ENCODE measurements at places on chromosomes 4 and X.
A peak's percentile ranks its signal among the peaks of the same experiment; 100 is the strongest.

GRCh38 chr4:158669310-158669709, 2.4 kb downstream of the C4orf46 start:
- no peak for DNase-seq

DNA sequence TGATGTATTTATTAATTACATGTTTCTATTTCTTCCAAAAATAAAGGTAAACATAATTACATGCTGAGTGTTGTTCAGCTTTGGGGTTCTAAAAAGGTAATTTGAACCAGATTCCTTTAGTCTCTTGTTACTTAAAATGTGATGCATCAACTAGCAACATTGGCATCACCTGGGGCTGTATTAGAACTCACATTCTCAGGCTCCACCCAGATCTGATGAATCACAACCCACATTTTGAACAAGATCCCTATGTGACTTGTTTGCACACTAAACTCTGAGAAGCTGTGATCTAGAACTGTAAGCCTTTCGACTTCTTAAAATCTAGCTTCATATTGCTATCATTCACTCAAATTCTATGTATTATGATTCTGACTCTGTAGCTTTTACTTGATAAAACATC, 23.0 kb upstream of the HS3ST1 start:
- no peak for DNase-seq

DNA sequence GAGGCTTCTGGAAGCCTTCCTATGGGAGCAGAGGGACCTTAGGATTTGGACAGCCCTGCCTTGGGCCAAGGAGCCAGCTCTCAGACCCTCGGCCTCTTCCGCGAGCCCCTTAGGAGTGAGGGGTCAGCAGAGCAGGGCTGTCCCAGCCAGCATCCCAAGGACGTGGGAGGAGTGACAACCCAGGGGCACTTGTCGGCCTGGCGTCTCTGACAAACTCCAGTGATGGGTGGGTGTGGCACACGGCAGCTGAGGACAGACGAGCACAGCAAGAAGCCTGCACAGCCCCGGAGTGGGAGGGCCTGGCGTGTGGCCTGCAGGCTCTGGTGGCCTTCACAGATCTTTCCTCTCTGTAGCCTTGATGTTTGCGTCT, 11.6 kb upstream of the TNIP2 start:
- DNase-seq: no peak

GRCh38 chr4:37388681-37389365, 144.3 kb downstream of the NWD2 start:
- no peak for DNase-seq

GRCh38 chr4:5774416-5775036, 63.5 kb downstream of the EVC start:
- DNase-seq: no peak

- DNase-seq: peak; percentile 67
Measured at GRCh38 chr4:77193511-77194102, 36.6 kb downstream of the CCNG2 start.

DNA sequence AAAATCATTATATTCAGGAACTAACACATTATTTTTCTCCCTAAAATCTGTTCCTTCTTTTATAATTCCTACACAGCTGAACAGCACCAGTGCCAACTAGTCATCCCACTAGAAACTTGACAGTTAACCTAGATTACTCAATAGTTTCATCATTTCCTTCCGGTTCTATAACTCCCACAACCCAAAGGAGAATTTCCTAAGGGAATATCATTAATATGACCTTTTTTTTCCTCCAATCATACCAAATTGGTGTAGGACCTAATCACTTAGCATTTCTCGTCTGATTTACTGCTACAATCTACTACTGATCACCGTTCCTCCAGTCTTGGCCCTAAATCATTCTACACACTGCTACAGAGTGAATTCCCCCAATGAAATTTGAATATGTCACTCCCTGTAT, 45.9 kb downstream of the WDFY3 start:
- DNase-seq: no peak

DNA sequence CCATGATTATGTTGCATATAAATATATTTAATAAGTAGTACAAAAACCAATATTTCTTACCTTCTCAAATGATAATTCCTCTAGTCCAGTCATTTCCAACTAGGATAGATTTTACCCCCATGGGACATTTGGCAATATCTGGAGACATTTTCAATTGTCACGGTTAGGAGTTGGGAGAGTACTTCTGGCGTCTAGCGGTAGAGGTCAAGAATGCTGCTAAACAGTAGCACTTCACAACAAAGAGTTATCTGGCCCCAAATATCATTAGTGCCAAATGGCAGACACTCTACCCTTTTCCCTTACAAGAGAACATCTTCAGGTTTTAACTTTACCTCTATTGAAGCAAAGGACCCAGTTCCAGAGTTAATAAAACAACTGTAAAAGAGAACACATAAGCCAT, 168.1 kb downstream of the FAT4 start:
- DNase-seq: no peak

GRCh38 chrX:331825-332495, 13.4 kb upstream of the GTPBP6 start:
- no peak for DNase-seq

- DNase-seq: no peak
Measured at GRCh38 chr4:81482326-81482725, 10.6 kb upstream of the RASGEF1B start.

- DNase-seq: no peak
Measured at GRCh38 chr4:26525771-26526150, 35.5 kb upstream of the CCKAR start.

GRCh38 chr4:80005863-80006262, 67.2 kb downstream of the ANTXR2 start:
- DNase-seq: no peak

DNA sequence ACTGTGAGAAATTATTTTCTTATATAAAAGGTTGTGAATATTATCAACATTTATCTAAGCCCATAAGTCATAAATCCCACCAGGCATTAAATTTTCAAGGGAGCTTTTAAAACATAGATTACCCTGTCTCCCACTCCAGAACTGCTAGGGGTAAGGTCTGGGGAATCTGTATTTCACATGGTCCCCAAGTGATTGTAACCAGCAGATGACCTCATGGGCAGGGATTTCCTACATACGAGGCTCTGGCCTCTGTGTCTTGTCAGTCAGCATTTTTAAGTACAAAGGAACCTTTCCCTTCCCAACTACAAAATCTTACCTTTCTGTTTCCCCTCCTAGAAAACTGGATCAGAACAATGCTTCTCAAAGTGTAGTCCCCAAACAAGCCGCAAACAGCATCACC, 188.6 kb downstream of the TSPAN5 start:
- no peak for DNase-seq

DNA sequence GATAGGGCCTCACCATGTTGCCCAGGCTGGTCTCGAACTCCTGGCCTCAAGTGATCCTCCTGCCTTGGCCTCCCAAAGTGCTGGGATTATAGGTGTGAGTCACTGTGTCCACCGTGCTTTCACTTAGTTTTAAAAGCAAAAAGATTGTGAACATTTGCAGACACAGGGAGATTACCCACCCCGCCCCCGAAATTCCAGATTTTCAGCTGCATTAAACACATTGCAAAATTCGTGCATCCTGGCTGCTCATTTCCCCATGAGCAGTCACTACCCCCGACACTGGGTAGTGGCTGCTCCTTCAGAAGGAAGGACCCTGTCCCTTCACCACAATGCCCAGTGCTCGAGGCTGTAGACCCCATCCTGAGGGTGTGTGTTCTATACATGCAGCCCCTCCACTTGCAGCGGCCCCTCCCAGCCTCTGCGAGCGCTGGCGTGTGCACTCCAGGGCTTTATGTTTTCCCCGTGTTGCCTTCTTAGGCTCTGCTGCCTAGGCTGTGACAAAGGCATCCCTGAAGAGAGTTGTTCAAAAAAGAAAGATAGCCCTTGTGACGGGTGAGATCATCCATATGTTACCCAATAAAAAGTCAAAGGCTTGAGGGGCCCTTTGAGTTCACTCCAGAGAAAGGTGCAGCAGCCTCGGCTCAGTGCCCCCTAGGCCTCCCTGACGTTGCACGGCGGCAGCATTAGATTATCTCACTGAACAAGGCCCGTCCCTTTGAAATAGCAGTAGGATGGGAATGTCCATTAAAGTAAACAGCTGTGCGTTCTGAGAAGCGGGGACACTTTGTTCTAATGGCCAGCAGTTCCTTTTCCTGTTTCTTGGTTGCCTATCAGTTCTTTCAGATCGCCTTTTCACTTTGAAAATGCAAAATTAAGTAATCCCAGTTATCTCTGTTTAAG, 71.6 kb downstream of the SHROOM2 start:
- DNase-seq: no peak

GRCh38 chr4:40682290-40683101, 52.8 kb upstream of the RBM47 start:
- DNase-seq: no peak

- no peak for DNase-seq
Measured at GRCh38 chrX:109350551-109350950, 131.3 kb downstream of the GUCY2F start.

DNA sequence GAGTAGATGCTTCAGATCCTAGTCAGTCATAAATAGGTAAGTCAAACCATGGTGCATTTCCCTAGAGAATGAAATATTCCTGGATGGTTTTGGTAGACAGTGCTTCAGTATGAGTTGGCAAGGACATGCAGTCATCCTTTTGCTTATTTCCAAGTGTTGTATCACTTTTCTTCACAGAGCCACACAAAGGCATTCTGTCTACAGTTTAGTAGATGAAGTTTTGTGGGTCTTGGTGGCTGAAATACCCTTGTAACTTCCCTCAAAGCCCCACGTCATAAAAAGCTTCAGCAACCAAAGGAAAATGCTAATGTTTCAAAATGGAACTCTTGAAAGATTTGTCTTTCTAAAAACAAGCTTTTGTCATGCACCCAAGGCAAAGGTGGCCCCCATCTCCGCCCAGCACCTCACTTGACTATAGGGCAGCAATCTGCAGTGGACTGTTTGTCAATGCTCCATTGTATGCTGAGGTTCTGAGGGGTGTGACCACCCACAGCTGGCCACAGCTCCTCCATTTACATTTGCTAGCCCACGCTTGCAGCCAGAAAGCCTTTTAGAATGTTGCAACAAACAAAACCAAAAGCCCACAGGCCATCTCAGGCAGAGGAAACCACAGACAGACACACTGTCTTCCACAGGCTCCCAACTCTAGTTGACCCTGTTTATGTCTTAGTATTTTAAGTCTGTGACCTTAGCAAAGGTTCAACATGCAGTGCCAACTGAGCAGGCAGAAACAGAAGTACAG, 87.1 kb upstream of the FAM9C start:
- no peak for DNase-seq

DNA sequence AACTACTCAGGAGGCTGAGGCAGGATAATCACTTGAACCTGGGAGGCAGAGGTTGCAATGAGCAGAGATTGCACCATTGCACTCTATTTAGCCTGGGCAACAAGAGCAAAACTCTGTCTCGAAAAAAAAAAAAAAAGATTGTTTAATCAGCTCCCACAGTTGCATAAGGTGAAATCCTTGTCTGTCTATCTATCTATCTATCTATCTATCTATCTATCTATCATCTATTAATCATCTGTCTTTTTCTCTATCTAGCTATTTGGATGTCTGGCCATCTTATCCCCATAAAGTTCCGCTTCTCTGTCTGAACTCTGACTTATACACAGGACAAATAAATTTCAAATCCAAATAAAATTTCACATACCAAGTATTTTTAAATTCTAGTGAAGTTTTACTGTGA, 223.2 kb upstream of the PGRMC2 start:
- no peak for DNase-seq

DNA sequence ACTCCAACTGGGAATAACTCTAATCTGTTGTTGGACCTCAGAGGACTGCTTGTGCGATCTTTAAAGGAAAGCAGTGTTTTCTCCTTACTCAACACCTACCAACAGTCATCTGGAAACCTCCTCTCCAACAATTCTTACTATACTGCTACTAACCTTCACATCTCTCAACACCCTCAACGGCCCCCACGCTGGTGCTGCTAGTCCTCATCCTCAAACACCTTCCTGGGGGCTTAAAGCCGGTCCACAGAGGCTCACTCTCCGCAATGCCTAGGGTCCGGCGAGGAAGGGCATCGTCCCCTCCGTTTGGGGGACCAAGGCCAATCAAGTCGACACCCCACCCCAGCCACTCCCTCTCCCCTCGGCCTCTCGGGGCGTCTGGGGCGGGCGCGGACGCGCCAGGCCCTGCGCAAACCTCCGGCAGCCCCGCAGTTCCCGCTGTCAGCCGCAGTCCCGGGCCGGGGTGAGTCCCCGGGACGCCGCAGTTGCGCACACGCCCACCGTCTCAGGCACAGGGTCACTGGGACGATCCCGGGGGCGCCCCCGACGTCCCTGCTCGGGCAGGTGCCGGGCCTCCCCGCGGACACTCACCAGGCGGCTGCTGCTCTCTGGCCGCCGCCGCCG, 418 bp downstream of the TAB3 start:
- no peak for DNase-seq

- no peak for DNase-seq
Measured at GRCh38 chrX:56994375-56995270, 718 bp downstream of the SPIN3 start.

- no peak for DNase-seq
Measured at GRCh38 chr4:25513814-25514213, 136.8 kb downstream of the ANAPC4 start.

DNA sequence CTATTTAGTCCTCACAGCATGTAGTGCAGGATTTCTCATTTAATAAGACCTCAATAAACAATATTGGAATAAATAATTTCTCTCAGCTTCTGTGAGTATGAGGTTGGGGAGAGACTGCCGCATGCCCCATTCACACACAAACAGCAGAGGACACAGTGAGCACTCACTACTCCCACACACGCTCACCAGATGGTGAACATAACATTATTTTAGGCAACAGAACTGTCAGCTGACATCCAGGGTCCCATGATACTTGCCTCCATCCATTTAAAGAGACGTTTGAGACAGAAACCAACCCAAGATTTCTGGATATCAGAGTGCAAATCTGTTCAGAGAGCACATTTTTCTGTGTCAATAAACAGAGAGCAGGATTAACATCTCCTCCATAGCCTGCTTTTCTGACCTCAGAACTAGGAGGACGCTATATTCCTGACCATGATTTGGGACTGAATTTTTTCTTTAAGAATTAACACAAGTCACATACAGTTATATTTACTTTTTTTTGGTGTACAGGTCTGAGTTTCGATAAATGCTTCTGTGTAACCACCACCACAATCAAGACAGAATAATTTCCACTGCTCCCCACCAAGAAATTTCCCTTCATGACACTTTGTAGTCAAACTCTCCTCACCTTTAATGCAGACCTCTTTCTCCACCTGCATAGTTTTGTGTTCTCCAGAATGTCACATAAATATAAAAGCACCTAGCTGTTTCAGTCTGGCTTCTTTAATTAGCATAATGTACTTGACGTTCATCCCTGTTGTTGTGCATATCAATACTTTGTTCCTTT, 16.7 kb downstream of the GPRIN3 start:
- DNase-seq: no peak

- no peak for DNase-seq
Measured at GRCh38 chr4:158532556-158533231, 11.0 kb downstream of the RXFP1 start.

- no peak for DNase-seq
Measured at GRCh38 chr4:183286590-183287308, 33.3 kb downstream of the CLDN22 start.
